ENCODE measurements at places on chromosomes 13 and 19. TPM values are rescaled to one million over a fixed set of nuclear protein-coding genes. Genes with fewer than 3 reads are reported as not detected.

Gene OR7C1
- not detected for total RNA-seq

Gene SIGLEC8
- not detected for total RNA-seq

DNA sequence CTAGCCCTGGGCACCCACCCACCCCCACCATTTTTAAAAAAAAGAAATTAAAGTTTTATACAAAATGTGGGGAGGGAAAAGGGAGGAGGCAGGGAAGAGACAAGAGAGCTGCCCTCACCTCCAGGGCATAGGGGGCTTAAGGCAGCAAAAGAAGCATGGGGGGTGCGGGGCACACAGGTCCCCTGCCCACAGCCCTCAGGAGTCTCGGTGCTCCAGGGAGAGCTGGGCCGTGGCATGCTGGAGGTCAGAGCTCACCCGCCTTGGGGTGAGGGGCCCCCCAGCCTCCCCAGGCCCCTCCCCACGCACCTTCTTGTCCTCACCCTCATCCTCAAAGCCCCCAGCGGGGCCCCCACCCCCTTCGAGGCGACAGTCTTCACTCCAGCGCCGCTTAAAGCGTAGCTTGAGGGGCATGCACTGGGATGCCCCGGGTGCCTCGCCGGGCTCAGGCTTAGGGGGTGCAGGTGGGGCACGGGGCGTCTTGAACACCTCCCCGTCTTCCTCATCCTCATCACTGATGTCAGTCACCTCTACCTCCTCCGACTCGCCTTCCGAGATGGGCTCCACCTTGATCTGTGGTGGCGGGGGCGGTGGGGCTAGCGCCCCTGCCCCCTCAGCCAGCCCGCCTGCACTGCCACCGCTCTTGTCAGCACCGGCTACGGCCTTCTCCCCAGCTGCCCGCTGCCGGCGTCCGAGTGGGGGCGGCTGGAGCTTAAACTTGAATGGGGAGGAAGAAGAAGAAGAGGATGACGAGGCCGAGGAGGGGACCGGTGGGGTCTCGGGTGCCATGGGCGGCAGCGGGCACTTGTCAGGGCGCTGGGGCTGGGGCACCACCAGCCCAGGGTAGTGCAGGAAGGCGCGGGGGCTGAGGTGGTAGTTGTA lies 6.1 kb upstream of the GSK3A start:
- no peak for DNase-seq
- no peaks in the 10 kb centered on the region for H3K27me3 ChIP-seq
- peaks cover 62% of the 10 kb centered on the region for H3K4me1 ChIP-seq
- no peak overlapping the region for H3K4me3 ChIP-seq
- peaks cover 2% of the 10 kb centered on the region for H3K36me3 ChIP-seq
- peak overlapping the region; percentile 18 for H3K27ac ChIP-seq

DNA sequence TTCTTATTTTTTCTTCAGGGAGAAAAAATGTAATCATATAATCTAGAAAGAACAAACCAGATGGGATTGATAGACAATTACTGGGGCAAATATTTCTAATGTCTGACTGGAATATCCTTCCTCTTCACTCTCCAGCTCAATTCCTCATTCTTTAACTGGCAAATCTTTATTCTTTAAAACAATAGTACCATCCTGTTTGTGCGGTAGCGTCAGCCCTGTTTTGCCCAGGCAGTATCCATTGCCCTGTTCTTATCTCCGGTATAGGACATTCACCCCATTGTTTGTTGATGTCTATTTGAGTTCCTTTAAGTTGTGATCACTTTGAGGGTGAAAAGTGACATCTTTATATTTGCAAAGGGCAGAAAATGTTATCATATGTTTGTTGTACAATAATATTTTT lies 185.4 kb downstream of the POSTN start:
- H3K36me3 ChIP-seq = no peaks in the 10 kb centered on the region
- H3K4me3 ChIP-seq = no peak overlapping the region
- no peak for DNase-seq
- peaks cover 50% of the 10 kb centered on the region for H3K4me1 ChIP-seq
- H3K27me3 ChIP-seq = no peaks in the 10 kb centered on the region

Gene KLF1
- total RNA-seq = not detected
